Stimulated activated CD8-positive, alpha-beta memory T cell treated with anti-CD3 and anti-CD28 coated beads, Interleukin-2, amount 100 ng/mL, for 1 hour (primary cell): ENCODE measurements at places on chromosomes 5 and 9.

GRCh38 chr9:38414040-38414723 is 10.1 kb downstream of the IGFBPL1 start:
- no peak for DNase-seq

- DNase-seq: no peak
These were observed 216.9 kb downstream of the TLE4 start for GRCh38 chr9:79788662-79789061.

GRCh38 chr5:108523360-108523759 is 141.5 kb upstream of the FBXL17 start:
- no peak for DNase-seq

GRCh38 chr9:83106263-83106662 is 43.3 kb upstream of the RASEF start:
- DNase-seq: no peak

DNA sequence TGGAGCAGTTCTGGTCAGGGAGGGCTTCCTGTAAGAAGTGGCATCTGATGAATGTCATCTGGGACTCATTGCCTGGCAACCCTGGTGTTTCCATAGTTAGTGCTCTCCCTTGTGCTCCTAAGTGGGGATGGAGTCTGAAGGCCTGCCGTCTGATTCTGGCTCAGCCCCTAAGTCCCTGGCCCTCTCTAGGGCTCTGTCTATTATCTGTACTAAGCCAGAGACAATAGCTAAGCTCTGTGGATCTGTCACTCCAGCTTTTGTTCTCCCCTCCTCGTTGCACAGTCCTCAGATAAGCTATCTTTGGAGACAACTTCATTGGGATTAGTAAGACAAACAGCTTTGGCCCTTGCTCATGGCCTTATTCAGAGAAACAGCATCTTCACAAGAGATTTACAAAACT is 30.6 kb upstream of the TTC1 start:
- no peak for DNase-seq

DNA sequence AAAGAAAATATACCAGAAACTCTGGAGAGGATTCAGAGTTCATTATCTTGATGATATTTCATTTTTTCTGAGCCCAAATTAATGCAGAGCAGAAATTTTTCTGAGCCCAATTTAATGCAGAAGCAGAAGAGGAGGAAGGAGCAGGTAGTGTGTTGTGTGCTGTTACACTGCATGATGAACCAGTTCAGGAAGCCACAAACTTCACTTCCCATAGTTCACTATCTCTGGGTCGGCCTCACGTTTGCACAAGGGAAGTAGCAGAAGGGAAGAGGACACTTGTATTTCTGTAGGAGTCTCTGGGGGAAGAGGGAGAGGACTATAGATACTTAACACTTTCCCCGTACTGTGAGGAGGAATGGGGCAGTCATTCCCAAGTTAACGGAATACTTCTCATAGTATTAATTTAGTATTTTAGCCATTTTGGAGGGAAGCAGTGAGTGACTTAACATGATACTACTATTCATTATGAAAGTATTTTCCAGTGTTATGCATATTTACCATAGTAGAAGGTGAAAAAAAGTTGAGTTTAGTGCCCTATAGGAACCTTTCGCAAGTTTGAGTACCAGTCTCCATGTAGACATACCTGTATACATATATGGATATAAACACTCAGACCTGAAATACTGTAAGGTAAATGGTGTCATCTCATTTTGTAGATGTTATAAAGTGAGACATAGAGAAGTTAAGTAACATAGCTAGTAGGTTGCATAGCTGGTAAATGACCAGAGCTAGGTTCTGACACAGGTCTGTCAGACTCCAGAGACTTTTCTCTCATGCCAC is 30.0 kb downstream of the XPA start:
- DNase-seq: no peak

DNA sequence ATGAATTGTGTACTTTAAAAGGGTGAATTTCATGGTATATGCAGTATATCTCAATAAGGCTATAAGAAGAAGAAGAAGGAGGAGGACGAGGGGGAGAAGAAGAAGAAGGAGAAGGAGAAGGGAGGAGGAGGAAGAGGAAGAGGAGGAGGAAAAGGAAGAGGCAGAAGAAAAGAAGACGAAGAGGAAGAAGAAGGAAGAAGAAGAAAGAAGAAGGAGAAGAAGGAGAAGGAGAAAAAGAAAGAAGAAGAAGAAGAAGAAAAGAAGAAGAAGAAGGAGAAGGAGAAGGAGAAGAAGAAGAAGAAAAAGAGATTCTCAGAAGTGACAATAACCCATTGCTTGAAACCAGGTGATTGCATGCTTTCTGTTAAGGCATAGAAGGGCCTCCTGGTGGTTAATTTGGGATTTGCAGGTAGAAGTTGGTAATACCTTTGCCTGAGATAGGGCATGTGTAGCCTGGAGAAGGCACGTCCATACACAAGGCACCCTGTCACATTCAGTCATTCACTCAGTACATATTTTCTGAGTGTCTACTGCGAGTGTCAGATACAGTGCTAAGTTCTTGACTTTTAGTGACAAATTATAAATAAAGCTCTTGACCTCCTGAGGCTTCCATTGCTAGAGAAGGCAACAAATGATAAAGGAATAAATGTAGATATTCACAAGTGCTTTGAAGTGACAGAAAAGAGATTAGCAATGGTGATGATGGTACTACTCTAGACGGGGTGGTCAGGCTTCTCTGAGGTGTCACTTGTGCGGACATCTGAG is 231.3 kb downstream of the NPR3 start:
- no peak for DNase-seq

GRCh38 chr5:168984135-168984675 is 316.7 kb downstream of the SLIT3 start:
- no peak for DNase-seq

- no peak for DNase-seq
These were observed 48.1 kb upstream of the RIOK2 start for GRCh38 chr5:97231025-97231636.

DNA sequence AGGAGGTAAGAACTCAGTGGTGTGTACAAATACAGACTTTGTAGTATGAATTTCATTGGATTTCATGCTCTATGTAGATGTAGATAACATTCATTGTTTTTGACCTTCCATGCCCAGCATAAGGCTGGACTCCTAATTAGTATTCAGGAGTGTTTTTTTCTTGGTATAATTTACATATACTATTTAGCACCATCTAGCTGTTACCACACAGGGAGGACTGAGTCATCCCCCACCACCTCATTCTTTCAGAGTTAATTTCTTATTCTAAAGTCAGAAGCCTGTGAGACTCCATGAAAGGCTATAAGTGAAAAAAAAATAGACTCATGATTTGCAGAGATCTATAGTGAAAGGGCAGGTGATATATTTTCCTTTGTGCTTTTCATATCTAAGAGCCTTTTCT is 555.0 kb downstream of the PRR16 start:
- no peak for DNase-seq

- no peak for DNase-seq
These were observed at the start of gene ASS1 for GRCh38 chr9:130444565-130445221. Gene ASS1, plus strand, starts transcription at chr9:130444961. Its CDS starts 7,268 bp downstream, at chr9:130452229.

- DNase-seq: no peak
These were observed 101.1 kb downstream of the FGF18 start for GRCh38 chr5:171520300-171521174.

DNA sequence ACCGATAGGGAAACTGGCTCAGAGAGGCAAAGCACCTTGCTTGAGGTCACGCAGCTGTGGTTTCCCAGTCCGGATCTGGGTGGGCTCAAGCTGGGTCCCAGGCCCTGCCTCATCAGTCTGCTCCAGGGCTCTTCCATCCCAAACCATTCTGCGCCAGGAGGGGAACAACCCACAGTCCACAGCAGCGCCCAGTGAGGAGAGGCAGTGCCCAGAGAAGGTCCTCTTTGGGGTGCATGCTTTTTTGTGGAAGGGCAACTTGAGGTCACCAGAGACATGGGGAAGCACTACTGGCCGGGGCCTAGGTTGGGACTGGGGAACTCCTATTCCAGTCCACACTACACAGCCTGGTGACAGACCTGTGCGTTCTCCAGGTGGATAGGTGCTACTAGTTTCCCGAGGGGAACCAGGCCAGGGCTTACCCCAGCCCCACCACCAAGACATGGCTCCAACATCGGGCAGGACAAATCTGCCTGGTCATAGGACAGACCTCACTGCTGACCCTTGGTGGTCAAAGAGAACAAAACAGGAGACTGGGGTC is 62.5 kb upstream of the RNF130 start:
- DNase-seq: no peak

DNA sequence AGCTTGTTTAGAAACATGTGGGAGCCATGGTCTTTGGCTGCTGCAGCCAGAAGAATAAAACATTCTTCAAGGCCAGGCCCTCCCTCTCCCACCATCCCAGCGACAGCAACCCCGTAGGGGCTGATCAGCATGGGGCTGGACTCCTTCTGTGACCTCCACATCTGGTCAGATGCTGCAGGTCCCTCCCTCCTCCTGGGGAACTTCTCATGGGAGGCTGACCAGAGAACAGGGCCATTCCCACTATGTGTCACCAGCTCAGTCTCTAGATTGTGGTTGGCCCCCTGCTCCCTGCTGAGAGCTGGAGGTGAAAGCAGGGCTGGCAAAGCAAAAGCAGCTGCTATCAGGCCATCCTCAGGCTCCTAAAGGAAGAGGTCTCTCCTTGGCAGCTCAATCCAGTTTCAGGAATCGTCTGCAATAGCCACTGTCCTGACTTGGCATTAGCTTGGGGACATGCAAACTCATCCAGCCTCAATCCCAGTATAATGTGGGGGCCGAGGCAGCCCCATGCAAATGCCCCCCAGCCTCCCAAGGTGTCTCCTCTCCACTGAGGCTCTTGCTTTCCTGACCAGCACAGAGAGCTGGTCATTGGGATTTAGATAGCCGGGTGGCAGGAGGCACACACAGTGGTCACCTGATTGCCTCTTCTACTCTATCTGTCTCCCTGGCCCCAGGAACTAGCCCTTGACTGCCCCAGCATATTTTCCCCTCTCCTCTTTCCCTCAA is 81.5 kb downstream of the NRG2 start:
- DNase-seq: no peak

- no peak for DNase-seq
These were observed 104.3 kb upstream of the PITX1 start for GRCh38 chr5:135138116-135138850.

DNA sequence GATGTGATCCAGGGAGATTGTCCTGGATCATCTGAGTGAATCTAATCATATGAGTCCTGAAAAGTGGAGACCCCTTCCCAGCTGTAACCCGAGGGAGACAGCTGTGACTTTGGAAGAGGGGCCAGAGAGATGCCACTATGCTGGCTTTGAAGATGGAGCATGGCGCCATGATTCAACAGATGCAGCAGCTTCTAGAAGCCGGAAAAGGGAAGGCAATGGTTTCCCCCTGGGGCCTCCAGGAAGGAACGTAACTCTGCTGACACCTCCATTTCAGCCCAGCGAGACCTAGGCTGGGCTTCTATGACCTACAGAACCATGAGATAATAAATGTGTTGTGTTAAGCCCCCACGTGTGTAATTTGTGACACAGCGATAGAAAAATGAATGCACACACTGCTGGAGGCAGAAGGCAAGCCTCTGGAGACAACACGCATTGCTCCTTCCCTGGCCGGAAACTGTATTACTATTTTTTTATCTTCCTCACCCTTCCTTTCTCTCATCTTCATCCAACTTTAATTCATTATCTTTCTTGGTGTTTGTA is 16.6 kb upstream of the SARDH start:
- no peak for DNase-seq

DNA sequence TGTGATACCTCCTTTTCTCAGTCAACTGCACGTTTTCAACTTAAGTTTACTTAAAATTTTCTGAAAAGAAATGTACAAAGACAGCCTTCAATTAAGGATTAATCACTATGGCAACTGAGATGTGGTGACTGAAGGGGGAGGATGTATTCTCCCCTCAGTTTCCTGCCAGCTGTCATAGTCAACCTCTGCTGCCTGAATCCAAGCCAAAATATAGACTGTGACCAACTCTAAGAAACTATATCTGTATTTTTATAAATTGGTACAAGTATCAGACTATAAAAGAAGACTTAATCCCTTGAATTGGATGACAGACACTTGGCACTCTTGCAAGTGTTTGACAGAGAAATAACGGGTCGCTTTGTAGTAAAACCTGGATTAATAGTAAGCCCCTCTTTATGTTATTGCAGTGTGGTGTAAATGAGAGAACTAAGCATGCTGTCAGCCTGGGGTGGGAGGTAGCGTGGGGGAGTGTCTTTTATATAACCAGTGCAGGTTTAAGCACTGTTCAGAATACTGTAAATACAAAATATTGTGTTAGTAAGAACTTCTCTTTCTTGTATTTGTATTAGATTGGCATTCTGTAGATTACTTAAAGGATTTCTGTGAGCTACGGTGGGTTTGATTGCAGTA is 106.4 kb downstream of the ERCC6L2 start:
- no peak for DNase-seq

DNA sequence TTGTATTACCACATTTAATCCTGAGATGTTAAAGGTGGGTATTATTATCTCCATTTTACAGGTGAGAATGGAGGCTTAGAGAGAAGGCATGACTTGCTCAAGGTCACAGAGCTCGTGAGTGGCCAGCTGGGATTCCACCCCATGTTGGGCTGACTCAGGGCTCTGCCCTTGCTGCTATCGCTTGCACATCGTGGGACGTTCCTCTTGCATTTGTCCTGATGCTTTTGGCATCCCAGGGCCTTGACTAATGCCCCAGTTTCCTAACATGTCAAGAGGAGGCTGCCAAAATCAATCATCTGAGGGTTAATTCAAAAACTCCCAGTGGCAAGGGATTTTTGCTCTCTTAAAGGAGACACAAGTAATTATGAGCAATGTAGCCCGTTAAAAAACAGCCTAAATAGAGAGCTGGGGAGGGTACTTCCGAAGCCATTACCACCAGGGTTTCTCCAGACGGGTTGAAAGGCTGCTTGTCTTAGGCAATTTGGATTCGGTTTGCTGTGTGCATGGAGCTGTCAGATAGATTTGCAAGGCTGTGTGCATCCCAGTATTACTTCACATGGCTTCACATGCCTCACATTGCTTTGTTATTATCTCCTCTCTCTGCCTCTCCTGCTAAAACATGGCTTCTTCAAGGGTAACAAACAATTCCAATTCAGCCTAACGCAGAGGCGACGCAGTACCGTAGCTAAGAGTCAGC is 347.4 kb downstream of the DRD1 start:
- DNase-seq: no peak

DNA sequence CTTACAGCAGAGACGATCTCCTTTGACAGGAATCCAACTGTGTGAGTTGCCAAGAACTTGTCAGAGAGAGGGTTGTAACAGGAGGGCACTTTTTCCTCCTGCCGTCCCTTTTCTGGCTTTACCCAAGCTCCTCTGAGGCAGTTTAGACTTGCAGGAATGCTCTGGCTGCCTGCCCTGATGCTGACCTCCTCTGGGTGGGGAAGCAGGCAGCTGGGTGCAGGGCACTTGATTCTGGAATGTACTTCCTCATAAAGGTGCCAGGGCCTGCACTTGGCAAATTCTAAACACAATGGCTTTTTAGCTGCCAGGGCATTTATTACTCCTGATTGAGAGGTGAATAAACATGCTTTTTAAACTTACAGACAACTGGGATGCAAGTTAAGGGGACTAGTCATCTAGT is 190.4 kb downstream of the EPB41L4A start:
- no peak for DNase-seq

- DNase-seq: no peak
These were observed 66.4 kb downstream of the PRRT1B start for GRCh38 chr9:131611586-131612315.

DNA sequence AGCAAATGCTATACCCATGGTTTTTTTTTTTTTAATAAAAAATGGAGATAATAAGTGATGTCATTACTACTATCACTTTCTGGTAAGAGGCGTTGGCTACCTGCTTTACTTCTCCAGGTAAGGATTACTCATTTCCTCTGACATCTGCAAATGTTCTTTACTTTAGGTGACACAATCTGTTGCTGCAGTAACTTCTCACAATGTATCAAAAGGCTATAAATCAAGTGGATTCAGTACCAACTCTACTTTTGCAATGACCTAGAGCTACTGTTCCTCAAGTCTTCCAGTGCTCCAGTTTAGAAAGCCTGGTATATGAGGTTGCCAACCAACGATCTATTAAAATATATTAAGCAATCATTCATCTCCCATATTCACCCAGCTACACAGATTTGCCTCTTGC is 129.1 kb downstream of the PLK2 start:
- no peak for DNase-seq
